ENCODE measurements at places on chromosomes 7 and 10.
A peak's percentile ranks its signal among the peaks of the same experiment; 100 is the strongest.

DNA sequence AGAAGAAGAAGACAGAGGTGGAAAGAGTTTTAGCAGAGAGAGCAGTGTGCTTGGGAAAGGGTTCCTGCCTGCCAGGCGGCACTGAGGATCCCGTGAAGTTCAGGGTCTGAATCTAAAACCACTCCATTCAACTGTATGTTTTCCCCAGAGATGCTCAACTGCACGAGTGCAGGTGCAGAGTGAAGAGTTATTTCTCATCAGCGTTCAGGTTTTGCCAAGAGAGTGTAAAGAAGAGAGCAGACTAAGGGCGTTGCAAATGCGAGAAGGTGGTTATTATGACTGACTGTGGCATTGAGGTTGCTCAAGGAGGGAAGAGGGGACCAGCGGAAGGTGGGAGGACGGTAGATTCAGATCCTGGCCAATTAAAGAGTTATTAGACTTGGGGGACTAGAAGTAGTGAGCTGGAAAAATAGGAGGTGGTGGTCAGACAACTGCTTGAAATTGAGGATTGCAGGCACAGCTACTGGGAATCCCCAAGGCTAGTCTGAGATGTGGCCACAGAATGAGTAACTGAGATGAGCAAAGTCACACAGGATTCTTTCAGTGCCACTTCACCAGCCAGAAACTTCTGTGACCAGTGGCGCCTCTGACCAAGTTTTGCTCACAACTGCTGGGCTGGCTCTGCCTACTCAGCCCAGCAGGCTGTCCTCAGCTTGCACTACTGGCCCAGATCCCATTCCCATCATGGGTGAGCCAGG lies 29.1 kb downstream of the STRA8 start:
- no peak for DNase-seq

DNA sequence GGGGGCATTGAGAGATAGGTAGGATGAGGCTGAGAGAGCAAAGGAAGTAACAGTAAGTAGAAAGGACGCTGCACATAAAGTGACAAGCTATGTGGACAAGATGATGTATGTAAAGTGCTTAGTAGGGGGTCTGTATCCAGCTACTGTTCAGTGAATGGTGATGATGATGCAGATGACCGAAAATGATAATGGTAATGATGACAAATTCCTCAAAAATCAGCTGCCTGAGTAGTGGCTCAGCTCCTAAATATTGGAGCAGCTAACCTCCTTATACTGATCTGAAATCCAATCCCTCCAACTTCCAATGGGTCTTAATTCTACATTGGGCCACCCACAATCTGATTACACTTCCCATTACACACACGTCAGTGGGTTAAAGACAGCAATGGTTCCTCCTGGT lies 27.1 kb upstream of the KCNMA1 start:
- no peak for DNase-seq

- DNase-seq, result peak; percentile 17
Measured at GRCh38 chr10:88991161-88991898, 732 bp downstream of the FAS start.

- no peak for DNase-seq
Measured at GRCh38 chr7:116305485-116306408, 95.4 kb downstream of the TES start.

DNA sequence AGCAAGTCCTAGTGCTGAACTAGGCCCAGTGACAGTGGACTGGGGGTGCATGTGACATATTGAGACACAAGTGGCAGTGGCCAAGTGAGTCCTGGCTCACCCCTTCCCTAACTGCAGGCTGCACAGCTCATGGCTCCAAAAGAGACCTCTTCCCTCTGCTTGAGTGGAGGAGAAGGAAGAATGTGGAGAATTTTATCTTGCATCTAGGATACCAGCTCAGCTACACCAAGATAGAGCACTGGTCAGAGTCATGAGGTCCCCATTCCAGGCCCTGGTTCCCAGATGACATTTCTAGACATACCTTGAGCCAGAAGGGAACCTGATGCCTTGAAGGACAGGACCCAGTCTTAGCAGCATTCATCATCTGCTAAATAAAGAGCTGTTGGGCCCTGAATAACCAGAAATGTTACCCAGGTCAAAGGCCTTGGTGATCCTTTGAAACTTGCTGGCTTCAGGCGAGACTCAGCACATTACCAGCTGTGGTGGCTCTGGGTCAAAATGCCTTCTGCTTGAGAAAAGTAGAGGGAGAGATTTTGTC lies 114.5 kb downstream of the CDC14C start:
- no peak for DNase-seq

DNA sequence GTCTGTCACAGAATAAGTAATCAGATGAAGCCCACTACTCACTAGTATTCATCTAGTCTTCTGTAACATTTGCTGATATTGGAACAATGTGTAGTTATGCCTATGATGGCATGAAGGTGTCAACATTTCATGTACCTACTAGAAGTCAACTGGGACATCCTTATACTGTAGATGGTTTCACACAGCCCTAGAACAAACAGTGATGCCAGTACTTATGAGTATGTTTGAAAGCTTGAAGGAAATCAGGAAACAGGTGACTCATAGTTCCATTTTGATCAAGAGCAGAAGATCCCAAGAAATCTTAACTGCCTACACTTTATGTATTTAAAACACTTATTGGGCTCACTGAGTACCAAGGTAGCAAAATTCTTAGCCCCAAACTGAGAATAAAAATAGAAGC lies 1519.6 kb downstream of the REEP3 start:
- no peak for DNase-seq

DNA sequence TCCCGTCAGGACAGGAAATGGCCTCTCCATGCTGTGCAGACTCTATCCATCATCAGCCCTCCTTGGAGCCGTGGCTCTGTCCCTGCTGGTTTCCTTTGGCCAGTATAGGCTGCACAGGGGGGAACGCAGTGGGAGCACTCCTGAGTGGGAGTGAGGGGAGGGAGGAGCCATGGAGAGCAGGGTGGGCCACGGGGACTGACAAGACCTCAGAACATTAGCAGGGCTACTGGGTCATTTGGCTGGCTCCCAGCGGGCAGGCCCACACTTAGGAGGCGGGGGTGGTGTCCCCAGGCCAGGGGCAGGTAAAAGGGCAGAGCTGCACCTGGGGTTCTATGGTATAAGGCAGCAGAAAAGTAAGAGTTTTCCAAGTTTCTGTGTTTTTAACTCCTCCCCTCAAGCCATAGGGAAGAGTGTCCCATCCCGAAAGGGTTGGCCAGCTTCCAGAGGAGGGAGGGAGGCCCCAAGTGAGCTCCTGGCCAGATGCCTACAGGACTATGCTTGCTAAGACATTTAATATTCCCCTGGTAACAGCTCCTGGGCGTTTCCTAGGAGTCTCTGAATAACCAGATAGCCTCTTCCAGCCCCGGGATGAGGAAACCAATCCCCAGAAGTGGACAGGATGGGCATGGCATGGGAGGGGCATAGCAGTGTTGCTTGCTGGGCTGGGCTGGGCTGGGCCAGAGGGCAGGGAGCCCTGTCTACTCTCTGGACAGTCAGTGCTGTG lies 5.5 kb upstream of the OPN4 start:
- DNase-seq, result no peak

DNA sequence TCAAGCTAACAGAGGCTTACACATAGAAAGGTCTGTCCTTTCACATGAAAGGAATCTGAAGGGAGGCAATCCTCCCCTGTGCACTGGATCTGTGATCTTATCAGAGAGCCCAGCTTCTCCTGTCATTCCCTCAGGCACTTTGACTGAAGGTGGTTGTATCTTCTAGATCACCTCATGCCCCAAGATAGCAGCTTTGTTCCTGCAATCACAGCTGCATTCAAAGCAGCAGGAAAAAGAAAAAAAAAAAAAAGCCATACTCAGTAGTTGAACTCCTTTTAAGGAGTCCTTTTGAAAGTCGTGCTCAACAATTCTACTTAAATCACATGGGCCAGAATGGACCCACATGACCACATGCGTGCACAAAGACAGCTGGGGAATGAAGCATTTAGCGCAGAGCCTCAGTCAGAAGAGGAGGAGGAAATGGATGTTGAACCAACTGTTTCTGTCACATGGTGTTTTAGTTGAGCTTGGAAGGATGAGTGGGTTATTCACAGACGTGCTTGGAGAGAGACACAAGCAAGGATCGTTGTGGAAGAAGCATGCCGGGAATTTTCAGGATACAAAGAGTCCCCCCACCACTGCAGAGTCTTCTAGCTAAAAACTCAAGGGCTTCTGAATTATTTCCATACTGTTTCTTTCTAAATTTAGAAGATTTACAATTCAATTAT lies 13.0 kb upstream of the PFKP start:
- no peak for DNase-seq

DNA sequence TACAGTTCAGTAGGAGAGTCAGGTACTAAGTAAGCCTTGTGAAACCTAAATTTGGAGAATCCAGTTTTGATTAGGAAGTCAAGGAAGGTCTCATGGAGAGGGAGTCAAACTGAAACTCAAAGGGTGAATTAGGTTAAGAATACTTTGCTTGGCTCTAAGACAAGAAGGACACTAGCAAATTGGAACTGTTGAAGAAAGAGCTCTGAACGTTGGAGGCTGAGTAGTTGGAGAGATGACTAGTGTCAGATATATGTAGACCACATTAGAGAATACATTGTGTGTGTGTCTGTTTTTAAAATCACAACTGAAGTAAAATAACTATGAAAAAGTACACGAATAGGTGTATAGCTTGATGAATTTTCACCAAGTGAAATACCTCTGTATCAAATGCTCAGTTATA lies 6.3 kb downstream of the VPS26A start:
- DNase-seq, result no peak

GRCh38 chr7:156402255-156402654 lies 238.3 kb upstream of the RNF32 start:
- DNase-seq, result no peak

- DNase-seq, result no peak
Measured at GRCh38 chr7:108328174-108328651, 128.0 kb downstream of the NRCAM start.

DNA sequence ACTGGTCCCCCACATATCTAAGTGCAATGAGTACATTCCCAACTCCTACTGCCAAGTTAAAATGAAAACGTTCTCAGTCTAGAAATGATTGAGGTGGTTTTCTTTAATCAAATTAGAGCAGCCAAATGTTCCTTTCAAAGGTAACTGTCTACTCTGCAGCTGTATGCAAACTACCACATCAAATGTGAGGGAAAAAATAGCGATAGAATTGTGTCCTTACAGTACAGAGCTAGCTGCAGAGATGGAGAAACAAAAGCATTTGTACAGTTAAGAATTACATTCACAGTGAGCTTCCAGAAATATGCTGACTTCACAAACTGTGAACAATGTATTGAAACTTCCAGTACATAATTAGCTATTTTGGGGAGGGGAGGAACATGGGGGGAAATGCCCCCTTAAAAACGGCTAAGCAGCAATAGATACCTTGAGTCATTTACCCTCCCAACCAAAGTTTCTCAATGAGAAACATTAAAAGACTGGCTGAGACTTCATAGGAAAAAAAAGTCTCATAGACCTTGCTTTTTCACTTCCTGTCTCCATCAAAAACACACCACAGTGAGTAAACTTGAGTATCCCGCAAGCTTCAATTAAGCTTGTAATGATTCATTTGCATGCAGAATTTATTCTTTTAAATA lies 22.9 kb downstream of the CDK6 start:
- DNase-seq, result no peak

Measured in activated CD4-positive, CD25-positive, alpha-beta regulatory T cell (primary cell).